ENCODE measurements at places on chromosomes 11 and 22.

DNA sequence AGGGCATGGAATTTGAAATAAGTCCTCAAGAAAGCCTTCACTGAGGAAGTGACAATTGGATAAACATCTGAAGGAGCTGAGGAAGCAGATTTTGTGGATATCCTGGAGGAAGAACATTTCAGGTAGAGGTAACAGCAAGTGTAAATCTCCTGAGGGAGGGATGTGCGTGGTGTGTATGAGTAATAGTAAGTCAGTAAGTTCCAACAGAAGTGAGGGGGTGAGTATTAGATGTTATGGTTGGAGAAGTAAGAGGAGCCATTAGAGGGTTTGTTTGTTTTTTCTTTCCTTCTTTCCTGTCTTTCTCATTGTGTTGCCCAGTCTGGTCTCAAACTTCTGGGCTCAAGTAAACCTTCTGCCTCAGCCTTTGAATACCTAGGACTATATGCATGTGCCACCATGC, 29.0 kb downstream of the ANKRD42 start:
- no peak for DNase-seq

DNA sequence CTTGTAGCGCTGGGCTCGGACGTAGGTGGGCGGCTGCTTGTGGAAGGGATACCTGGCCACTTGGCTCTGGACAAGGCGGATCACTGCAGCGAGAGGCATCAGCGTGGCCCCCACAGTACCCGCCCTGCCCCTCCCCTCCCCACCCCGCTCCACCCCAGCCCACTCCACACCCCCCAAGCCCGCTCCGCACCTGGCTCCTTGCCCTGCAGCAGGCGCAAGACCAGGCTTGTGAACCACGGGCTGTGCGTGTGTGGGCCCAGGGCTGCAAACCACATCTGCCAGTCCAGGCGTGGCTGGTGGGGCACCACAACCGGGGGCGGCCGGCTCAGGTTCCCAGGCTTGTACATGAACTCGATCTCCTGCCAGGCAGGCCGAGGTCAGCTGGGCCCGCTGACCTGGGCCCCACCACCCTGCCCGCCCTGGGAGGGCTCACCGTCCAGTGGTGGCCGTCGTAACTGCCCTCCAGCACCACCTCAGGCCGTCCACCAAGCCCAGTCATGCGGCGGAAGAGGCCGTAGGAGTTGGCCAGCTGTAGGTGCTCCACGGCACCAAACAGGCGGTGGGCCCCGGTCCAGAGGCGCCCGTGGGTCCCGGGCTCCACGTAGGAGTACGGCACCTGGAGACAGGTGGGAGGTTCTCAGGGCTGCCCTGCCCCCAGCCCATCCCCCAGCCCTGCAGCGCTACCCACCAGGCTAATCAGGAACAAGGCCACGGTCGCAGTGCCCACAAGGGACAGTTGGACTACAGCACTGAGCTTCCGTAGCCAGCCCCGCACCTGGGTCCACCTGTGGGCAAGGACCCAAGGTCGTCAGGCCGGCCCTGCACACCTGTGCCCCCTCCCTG, 2.9 kb downstream of the LMF2 start:
- DNase-seq = no peak

DNA sequence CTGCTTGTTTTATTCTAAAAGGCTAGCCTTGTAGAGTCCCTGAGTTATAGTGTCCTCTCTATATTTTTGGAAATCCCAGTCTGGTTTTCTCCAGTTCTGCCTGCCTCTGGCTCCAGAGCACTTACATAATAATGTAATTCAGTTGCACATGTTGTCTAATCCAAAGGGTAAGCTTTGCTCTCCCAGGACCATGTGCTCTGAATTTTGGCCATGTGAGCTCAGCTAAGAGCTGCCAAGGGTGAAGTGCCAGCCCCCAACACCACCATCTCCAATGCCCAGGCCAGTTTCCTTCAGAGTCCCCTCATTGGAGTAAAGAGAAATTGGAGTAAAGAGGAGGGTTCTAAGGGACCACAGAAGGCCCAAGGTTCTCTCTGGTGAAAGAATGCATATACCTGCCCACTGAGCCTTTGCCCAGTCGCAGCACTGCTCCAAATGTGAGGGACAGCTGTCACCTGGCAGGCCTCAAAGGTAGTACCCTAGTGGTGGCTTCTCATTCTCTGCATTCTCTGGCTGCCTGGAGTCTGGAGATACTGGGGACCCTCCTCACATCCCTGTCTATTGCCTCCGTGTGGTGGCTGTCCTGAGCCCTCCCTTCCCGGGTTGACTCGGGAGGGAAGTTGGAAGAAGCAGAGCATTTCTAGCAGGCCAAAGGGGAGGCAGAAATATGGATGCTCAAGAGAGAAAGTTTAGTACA, 4.9 kb downstream of the CRY2 start:
- no peak for DNase-seq

DNA sequence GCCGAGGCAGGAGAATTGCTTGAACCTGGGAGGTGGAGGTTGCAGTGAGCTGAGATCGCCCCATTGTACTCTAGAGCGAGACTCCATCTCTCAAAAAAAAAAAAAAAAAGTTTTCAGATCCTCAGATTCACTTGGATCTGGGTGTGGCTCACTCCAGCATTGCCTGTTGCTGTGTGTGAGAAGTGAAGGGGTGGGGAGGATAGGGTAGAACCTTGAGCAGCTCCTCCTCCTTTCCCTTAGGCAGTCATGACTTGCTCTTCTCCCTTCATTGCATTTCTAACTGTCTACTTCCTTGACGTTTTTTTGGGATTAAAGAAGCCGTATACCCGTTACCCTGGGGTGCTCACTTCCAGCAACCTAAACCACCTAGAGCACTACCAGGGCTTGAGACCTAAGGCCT, 63.1 kb upstream of the YWHAH start:
- no peak for DNase-seq

- no peak for DNase-seq
These were observed 22.0 kb upstream of the TFIP11 start for GRCh38 chr22:26534171-26534855.

DNA sequence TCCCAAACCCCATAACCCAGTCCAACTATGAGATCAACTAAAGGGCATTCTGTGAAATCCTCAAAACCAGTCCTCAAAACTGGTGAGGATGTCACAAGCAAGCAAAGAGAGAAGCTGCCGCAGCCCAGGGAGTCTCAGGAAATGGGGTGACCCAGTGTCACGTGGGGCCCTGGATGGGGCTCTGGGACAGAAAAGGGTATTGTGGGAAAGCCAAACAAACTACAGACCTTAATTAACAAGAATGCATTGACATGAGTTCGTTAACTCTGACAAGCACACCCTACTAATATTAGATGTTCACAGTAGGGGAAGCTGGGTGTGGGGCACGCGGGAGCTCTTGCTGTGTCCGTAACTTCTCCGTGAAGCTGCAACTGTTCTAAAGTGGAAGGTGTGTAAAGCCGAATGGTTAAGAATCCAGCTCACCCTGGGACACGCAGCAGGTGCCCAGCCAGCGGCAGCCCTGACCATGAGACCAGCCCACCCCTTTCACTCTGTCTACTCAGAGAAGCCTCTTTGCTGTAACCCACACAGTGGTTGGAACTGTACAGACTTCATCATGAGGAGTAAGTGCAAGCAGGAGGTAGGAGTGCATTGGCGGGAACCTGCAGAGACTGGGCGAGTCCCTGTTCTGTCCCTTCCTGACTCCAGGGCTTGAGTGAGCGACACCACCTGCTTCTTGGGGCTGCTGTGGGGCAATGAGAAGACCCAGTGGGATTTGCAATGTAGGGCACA, 17.9 kb downstream of the LINC01488 start:
- DNase-seq = no peak

- no peak for DNase-seq
These were observed 33.2 kb downstream of the BTBD10 start for GRCh38 chr11:13429836-13430235.

All from frontal cortex (tissue), 4 donors.